ENCODE measurements at places on chromosomes 2 and 18. TPM values are rescaled to one million over a fixed set of nuclear protein-coding genes. Genes with fewer than 3 reads are reported as not detected.

The EML6 gene
- 0.16 TPM for total RNA-seq

The SLC30A3 gene
- total RNA-seq, result 0.86 TPM

The CHRNG gene
- not detected for total RNA-seq

The GCG gene
- not detected for total RNA-seq

The FBXO41 gene
- 27.7 TPM for total RNA-seq

The PRSS56 gene
- total RNA-seq, result not detected

The NOSTRIN gene
- total RNA-seq, result not detected

The UGT1A7 gene
- not detected for total RNA-seq

The AGXT gene
- not detected for total RNA-seq

The TUBA3E gene
- total RNA-seq, result not detected

The C18orf54 gene
- total RNA-seq, result 9.9 TPM

The FAP gene
- not detected for total RNA-seq

The APCDD1 gene
- total RNA-seq, result not detected

The EPHA4 gene
- 5.9 TPM for total RNA-seq

The MC5R gene
- total RNA-seq, result not detected

The PSMA8 gene
- total RNA-seq, result 1.4 TPM

The RAX gene
- total RNA-seq, result not detected

The CFAP221 gene
- total RNA-seq, result not detected

The SAG gene
- not detected for total RNA-seq

The LHCGR gene
- not detected for total RNA-seq

The CRACDL gene
- total RNA-seq, result not detected

The KRTCAP3 gene
- 5.9 TPM for total RNA-seq

The RAB31 gene
- total RNA-seq, result 1.8 TPM

The CAVIN2 gene
- total RNA-seq, result not detected

The NDUFS1 gene
- 90.4 TPM for total RNA-seq

The ALK gene
- not detected for total RNA-seq

The SS18 gene
- 69.7 TPM for total RNA-seq

The RAB11FIP5 gene
- 16.4 TPM for total RNA-seq
